Activated gamma-delta T cell treated with Interleukin-2 at 50 U/mL for 16 hours (primary cell): ENCODE measurements at places on chromosomes 5 and 9.

DNA sequence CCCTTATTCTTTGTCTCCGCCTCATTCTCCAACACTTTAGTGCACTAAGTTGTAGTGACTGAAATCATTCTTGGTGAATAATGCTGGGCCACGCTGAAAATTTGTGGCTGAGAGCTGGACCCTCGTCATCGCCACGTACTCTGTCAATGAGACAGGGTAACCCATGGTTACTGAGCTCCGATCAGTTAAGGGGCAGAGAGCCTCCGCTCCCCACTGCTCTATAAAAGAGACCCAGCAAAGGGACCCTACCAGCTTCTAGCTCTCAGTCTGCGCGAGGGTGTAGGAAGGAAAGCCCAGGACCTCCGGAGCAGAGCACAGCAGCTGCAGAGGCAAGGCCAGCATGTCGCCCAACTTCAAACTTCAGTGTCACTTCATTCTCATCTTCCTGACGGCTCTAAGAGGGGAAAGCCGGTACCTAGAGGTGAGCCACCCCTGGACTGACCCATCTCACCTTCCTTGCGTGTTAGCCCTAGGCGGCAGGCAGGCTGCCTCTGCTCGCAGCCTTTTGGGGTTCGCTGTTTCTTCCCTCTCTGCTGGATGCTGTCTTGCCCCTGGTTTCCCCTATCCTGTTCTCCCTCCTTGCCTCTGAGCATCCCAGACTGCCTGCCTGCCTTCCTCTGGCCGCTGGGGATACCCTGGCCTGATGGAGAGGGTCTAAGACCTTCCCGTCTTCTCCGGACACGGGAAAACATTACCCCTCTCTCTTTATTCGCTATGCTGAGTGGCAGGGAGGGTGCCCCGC lies at the start of gene CRHBP:
CRHBP (plus strand) TSS at position 251 of the 742 bp plus-strand sequence; CDS start at position 341, 90 bp downstream.
- no peak for DNase-seq

DNA sequence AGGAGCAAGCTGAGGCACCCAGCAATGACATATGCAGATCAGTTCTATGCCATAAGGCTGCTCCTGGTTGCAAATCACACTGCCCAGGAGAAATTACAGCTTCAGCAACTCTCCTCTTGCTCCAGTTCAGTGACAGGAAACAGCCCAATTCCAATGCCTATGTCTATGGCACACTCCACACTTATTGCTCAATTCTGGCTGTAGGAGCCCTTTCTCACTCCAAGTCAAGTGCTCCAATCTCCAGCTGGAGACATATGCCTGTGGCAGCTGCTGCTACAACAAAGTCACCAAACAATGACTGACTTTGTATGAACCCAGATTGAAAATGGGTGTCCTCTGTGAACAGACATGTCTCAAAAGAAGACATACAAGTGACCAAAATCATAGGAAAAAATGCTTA lies 31.8 kb upstream of the PLCXD3 start:
- DNase-seq: no peak

- DNase-seq: no peak
Observed at GRCh38 chr9:73152543-73152844, 829 bp downstream of the ANXA1 start.

DNA sequence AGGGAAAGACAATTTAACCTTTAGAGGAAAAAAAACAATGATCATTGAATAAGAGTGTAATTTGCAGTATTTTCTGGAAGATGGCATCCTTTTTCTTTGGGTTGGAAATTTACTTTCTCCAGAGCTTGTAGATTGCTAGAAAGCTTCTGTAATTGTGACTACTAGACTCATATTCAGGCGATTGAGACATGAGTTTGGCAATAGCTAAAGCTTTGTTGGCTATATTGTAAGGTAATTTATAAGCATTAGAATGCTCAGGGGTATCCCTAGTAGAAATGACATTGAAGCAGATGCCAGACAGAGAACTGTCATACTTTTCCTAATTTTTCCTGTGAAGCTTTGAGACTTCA lies 115.3 kb downstream of the UNC13B start:
- no peak for DNase-seq

DNA sequence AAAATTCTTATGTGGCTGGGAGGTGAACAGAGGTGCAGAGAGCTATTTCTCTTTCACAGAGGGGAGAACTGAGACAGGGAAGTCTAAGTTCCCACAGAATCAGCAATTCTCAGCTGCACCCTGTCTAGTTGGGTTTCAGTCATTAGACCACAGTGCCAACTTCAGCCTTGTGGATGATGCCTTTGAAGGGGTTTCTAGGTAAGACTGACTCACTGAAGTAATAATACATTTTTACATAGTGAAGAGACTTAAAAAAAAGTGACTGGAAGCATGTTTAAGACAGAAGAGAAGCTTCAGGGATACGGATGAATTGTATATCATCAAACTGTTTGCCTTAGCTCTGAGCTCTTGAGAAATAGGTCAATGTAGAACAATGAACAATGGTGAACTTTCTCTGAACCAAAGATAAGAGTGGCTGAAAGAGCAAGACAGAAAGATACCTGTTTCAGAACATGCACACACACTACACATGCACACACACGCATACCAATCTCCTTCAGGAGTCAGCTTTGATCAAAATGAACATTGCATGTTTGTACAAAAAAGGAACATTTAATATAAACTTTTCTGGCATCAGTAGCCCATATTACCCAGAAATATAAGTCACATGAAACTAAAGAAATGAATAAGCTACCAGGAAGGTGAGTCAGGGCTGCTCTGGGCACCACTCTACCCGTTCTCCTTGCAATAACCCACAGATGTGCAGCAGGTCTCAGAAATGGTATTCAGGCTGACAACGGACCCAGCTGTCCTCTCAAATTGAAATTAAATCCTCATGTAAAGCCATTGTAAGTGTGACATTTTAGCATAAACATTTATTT lies 12.6 kb upstream of the FYB1 start:
- DNase-seq: no peak

DNA sequence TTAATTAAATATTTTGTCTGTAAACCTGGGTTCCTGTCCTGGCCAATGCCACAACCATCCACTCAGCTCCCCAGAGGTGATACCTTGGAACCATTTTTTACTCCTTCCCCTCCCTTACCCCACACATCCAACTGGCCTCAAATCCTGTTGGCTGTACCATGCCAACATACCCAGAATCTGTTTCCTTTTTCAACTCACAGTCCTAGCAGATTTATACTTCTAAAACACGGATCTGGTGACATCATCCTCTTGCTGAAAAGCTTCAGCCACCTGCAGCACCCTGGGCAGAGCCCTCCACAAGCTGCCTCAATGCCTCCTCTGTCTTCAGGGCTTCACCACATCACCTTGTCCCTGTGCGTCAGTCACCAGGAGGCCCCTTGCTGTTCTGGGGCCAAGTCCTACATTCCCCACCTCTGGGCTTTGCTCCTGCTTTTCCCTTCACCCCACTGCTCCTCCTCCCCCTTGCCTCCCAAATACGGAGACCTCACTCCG lies 14.9 kb downstream of the SEMA6A start:
- no peak for DNase-seq

DNA sequence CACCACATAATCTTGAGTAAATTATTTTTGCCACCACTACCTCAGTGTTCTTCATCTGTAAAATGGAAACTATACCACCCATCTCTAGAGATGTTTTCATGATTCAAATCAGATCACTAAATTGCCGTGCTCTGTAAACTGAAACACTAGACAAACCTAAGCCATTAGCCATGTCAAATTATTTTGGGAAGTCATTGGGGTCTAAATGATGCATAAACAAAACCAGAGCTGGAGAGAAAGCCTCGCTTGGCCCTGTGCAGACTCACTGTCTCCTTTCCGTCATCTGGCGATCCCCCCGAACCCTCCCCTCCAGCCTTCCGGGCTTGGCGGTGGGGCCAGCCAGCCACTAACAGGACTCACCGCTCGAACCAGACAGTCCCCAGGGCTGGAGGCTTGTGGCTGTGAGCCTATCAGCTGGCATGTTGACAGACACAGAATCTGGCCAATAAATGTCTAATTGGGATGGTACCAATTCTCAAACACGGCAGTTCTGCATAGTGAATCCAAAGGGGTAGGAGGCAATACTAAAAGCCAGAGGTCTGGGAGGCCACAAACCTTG lies 256.5 kb downstream of the SEC61B start:
- DNase-seq: no peak

DNA sequence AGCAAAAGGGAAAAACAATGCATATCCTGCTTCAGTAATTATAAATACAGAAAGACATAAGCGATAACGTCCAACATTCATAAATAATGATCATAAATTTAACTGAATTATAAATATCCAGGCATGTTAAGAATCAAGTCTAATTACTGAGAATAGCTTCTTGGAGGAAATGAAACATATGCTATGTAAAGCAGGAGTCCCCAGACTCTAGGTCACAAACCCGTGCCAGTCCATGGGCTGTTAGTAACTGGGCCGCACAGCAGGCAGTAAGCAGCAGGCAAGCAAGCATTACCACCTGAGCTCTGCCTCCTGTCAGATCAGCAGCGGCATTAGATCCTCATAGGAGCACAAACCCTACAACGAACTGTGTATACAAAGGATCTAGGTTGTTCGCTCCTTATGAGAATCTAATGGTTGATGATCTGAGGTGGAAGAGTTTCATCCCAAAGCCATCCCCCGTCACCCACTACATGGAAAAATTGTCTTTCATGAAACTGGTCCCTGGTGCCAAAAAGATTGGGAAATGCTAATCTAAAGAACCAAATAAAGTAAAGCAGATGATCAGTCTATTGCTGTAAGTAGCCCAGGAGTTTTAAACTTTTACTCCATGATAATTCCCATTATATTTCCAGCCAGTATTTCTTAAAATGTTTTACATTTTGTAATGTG lies 50.4 kb downstream of the CERT1 start:
- DNase-seq: no peak

DNA sequence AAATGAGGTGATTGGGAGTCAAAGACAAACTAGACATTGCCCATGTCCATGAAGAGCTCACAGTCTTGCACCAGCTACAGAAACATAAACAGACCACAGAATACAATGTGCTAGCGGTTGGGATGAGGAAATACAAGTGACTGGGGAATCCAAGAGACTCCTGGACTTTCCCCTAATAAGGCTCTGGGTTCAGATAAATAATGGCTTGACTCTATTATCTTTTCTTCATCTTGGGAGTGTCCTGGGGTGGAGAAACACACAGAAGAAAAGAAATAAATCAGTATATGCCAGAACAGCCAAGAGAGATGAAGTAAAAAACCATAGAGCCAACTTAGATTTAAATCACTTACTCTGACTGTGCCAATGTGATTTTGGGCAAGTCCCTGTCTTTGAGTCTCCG lies 227.8 kb downstream of the PAPPA start:
- no peak for DNase-seq

DNA sequence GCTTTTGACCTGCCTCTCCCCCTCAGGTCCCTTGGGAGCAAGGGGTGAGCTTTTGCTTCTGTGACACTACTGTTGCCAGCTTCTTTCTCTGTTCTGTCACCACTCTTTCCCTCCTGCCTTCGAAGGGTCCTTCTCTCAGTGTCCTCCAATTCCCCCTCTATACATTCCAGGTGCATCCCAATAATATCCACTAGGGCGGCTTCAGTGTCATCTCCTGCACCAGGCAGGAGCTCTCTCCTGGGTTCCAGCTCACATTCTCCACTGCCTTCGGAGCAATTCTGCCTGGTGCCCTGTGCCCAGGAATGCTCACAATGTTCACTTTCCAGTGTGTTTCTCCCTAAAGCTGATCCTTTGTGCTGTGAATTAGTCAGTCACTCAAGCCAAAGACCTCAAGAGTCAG lies 83.9 kb upstream of the CXCL14 start:
- no peak for DNase-seq

GRCh38 chr9:1604942-1605560 lies 410.1 kb upstream of the SMARCA2 start:
- no peak for DNase-seq

DNA sequence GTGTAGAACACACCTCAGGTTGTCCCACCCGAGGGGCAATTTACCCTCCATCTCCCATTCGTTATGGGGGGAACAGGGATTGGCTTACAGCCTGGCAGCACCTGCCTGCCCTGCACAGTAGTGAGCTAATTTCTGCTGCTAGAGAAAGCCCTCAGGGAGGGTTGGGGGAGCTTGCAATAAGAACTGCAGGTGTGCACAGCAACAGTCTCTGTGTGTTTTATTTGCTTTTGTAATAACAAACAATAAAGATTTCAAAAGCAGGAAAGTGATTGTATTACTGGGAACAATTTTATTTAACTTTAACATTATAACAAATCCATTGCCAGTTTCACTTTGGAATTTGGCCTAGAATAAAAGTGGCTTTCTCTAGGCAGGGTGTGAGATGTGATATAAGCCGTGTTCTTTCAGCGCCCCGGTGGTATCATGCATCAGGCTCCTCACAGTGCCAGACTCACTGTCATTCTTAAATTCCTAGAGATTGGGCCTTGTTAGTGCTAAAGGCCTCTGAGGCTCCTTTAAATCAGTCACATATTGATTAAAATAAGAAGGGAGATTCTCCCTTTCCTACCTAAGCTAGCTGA lies 81.1 kb downstream of the RMI1 start:
- no peak for DNase-seq

DNA sequence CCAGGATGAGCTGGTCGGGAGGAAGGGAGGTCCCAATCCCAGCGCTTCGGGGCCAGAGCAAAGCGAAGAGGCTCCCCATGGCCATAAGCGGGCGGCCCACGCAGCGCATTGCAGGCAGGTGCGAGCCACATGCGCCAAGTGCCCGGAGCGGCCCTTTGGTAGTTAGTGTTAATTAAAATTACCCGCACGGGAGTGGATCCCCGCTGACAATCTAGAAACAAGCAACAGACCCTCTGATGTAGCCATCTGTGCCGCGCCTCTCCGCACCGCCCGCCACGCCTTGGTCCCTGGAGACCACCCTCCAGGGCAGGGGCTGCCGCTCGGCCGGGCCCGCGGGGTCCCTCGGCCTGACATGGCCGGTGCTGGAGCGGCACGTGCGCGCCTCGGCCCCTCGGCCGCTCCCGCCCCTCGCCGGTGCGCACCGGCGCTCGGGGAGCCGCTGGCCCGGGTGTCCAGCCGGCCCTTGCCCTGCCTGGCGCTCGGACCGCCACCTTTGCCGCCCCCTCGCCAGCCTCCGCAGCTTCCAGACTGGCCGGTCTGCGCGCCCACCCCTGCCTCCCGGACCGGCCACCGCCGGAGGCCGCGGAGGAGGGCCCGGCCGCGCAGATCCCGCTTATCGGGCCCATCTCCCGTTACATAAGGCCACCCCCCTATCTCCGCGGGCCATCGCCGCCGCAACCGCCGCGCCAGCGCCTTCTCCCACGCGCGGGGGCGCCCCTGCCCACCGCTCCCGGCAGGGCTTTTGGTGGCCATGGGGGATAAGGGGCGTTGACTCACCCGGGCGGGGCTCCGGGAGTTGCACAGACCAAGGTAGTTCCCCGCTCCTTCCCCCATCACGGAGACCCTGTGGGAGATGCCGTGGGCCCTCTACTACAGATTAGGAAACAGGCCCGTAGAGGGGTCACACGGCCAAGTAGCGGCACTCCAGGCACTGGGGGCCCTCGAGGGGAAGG lies 1.9 kb upstream of the IL13 start:
- peak; percentile 23 for DNase-seq

DNA sequence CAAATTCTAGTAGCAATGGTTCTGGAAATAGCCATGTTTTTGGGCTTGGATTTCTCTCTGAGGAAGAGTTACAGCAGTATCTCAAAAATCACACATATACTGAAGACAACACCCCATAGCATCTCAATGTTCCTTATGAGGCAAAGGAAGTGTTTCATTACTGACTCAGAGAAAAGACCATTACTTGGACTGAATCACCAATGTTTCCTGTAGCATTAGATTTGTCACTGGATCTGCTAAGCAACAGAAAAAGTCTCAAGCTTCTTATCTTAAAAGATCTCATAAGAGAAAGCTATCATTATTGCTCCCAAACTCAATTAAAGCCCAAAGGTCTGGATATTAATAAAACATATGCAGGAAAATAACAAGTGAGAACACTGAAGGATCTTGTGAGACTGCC lies 272.4 kb downstream of the ADAMTS6 start:
- DNase-seq: no peak
